ENCODE measurements at places on chromosomes 7 and 10. TPM values are rescaled to one million over a fixed set of nuclear protein-coding genes. Genes with fewer than 3 reads are reported as not detected.

GRCh38 chr7:41738336-41738735 lies 35.4 kb upstream of the INHBA start:
- H3K27me3 ChIP-seq: peaks cover 18% of the 10 kb centered on the region

DNA sequence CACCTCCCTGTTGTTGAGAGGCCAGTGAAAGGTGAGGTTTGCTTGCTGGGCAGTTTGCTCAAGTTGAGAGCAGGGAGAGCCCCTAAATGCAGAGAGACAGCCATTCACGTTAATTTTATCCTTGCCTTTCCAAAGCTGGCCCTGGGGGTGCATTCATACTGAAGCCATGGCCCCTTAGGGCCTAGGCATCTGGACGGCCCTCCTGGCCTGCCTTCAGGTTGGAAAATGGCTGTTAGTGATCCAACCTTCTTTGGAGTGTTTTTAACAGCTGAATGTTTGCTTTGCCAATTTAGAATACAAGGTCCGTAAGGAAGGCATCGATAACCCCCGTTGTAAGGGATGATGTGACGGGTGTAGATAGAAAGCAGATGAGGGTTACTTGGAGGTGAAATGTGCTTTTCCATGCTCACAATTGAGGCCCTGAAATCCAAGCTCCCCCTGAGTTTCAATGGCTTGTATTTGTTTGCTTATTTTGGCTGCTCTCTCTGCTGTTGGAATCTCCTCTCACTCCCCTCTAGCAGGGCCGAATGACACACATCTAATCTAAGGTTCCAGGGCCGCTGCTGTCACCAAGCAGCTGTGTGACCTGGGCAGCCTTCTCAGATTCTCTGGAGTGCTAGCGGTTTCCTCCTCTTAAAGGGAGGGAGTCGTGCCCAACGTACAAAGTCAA lies 171.6 kb upstream of the MKI67 start:
- H3K27me3 ChIP-seq: no peaks in the 10 kb centered on the region
- DNase-seq: no peak
- H3K27ac ChIP-seq: no peak overlapping the region
- no peaks in the 10 kb centered on the region for H3K4me1 ChIP-seq
- H3K36me3 ChIP-seq: no peaks in the 10 kb centered on the region

GRCh38 chr7:107353701-107354100 lies 116.2 kb upstream of the GPR22 start:
- H3K27me3 ChIP-seq: no peaks in the 10 kb centered on the region
- no peak overlapping the region for H3K4me3 ChIP-seq
- H3K27ac ChIP-seq: no peak overlapping the region

DNA sequence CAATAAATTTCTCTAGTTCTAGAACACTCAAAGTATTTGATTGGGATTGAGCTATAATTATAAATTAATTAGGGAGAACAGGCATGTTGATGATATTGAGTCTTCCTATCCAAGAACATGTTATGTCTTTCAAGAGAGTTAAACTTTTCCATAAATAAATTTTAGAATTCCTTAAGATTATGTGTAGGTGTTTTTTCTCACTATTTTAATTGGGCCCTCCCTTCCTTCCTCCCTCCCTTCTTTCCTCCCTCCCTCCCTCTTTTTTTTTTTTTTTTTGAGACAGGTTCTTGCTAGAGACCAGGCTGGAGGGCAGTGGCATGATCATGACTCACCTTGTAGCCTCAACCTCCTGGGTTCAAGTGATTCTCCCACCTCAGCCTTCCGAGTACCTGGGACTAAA lies 20.2 kb downstream of the EXOC6 start:
- no peak overlapping the region for H3K27ac ChIP-seq
- H3K36me3 ChIP-seq: no peaks in the 10 kb centered on the region
- H3K4me3 ChIP-seq: no peak overlapping the region
- no peak for DNase-seq
- H3K4me1 ChIP-seq: peaks cover 6% of the 10 kb centered on the region
- no peaks in the 10 kb centered on the region for H3K27me3 ChIP-seq

GRCh38 chr7:108794466-108794865 lies 224.8 kb downstream of the DNAJB9 start:
- H3K4me1 ChIP-seq: no peaks in the 10 kb centered on the region
- no peaks in the 10 kb centered on the region for H3K36me3 ChIP-seq
- H3K27ac ChIP-seq: no peak overlapping the region
- no peak for DNase-seq
- no peaks in the 10 kb centered on the region for H3K27me3 ChIP-seq

Gene FAM131B
- 2.2 TPM for total RNA-seq
